ENCODE measurements at places on chromosomes 13 and 19.

- H3K4me1 ChIP-seq: peaks cover 23% of the 10 kb centered on the region
- H3K27ac ChIP-seq: no peak overlapping the region
- no peak overlapping the region for H3K4me3 ChIP-seq
Measured at GRCh38 chr13:25920277-25920676, 131.5 kb downstream of the SHISA2 start.

DNA sequence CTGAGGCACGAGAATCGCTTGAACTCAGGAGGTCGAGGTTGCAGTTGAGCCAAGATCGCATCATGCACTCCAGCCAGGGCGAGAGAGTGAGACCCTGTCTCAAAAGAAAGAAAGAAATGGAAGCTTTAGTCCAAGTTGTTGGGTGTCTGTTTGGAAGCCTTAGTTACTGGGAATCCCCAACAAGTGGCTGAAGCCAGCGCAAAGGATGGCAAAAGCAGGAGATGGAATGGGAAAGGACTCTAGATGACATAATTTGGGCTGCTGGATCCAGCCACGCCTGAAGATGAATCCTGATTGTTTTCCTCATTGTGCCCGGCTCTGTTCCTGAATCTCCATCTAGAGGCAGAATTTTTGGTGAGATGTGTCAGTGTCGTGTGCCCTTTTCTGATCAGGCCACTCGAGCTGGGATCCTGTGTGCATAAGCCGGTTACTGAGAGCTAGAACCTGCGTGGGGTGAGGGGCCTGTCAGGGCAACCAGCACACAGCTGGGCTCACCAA is 18.1 kb downstream of the CEBPA start:
- peaks cover 12% of the 10 kb centered on the region for H3K4me1 ChIP-seq
- no peaks in the 10 kb centered on the region for H3K27me3 ChIP-seq
- no peaks in the 10 kb centered on the region for H3K36me3 ChIP-seq
- no peak for DNase-seq

DNA sequence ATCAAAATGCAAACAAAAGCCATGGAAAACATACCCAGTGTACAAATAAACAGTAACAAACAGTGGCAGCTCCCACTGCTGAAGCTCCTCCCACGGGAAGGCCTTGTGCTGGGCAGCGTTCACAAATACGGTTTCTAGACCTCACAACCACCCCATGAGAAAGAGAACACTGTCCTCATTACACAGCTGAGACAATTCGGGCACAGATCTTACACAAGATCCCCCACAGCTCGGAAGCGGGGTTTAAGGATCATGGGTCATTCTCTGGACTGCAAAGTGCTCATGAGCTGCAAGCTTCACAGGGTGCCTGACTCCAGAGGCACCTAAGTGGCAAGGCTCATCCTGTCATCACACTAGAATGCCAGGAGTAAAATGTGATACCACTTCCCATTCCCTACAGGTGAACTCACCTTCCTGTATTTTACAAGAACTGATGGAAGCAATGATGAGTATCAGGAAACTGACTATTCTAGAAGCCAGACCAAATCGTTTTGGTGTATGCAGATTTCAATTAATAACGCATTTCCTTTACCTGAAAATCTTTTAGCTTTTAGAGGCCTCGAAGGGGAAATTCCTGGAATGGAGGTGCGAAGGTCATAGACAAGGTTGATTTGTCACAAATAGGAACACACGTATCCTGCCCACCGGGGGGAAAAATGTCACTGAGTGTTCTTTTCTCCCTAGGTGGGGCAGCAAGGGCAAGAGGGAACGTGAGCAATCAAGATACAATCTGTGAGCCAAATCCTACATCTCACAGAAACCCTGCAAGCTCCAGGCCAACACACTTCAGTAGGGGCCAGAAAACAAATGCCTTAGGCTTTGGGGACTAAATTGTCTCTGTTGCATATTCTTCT is 41.2 kb downstream of the STK24 start:
- no peak overlapping the region for H3K4me3 ChIP-seq
- no peaks in the 10 kb centered on the region for H3K27me3 ChIP-seq
- peaks cover 32% of the 10 kb centered on the region for H3K4me1 ChIP-seq
- no peak overlapping the region for H3K27ac ChIP-seq
- H3K36me3 ChIP-seq: no peaks in the 10 kb centered on the region
- no peak for DNase-seq

DNA sequence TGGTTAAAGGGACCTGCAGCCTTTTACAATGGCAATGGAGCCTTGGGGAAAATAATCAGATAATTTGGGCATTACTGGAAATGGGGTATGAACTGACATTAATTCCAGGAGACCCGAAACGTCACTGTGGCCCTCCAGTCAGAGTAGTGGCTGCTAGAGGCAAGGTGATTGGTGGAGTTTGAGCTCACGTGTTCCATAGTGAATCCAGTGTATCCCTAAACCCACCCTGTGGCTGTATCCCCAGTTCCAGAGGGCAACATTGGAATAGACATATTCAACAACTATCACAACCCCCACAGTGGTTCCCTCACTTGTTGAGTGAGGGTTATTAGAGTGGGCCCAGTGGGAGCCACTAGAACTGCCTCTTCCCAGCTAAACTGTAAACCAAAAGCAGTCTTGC is 3.3 kb upstream of the LILRA2 start:
- H3K27ac ChIP-seq: no peak overlapping the region
- H3K4me3 ChIP-seq: no peak overlapping the region
- H3K27me3 ChIP-seq: no peaks in the 10 kb centered on the region
- no peak for DNase-seq
- no peaks in the 10 kb centered on the region for H3K36me3 ChIP-seq
- H3K4me1 ChIP-seq: no peaks in the 10 kb centered on the region

- DNase-seq: no peak
- no peaks in the 10 kb centered on the region for H3K4me1 ChIP-seq
- no peak overlapping the region for H3K4me3 ChIP-seq
- peaks cover 14% of the 10 kb centered on the region for H3K36me3 ChIP-seq
Measured at GRCh38 chr19:35889370-35890112, 10.8 kb downstream of the NFKBID start.

- no peak overlapping the region for H3K4me3 ChIP-seq
- no peak for DNase-seq
- H3K27me3 ChIP-seq: no peaks in the 10 kb centered on the region
- H3K27ac ChIP-seq: no peak overlapping the region
- H3K36me3 ChIP-seq: peaks cover 2% of the 10 kb centered on the region
Measured at GRCh38 chr13:98487016-98487415, 89.9 kb downstream of the STK24 start.

DNA sequence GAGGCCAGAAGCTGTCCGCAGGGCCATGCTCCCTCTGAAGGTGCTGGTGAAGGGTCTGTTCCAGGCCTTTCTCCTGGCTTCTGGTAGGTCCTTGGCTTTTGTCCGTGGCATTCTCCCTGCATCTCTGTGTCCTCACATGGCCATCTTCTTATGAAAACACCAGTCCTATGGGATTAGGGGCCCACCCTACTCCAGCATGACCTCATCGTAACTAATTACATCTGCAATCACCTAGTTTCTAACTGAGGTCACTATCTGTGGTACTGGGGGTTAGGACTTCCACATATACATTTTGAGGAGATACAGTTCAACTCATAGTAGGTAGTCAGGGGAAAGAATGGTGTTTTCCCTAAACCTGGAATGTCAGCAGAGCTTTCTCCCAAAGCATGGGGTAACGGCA is 3.1 kb downstream of the C13orf42 start:
- H3K4me3 ChIP-seq: no peak overlapping the region
- H3K27ac ChIP-seq: no peak overlapping the region
- H3K36me3 ChIP-seq: no peaks in the 10 kb centered on the region
- DNase-seq: no peak
- no peaks in the 10 kb centered on the region for H3K27me3 ChIP-seq
- H3K4me1 ChIP-seq: no peaks in the 10 kb centered on the region

DNA sequence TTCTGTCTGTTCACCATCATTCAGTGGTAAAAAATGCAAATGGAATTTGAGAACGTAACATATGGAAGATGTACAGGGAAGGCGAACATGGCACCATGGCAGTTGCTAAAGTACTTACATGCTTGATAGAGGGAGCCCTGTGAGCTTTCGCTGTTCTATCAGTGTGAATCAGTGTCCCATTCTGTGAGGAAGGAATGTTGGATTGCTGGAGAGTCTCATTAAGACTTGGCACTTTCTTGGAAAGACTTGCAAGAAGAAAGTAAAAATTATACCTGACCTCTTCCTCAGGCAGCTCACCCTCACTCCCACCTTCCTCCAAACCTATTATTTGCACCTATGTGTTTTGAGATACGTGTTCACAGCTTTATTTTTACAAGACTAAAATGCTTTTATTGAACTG is 43.5 kb downstream of the FREM2 start:
- no peaks in the 10 kb centered on the region for H3K36me3 ChIP-seq
- peaks cover 3% of the 10 kb centered on the region for H3K4me1 ChIP-seq
- DNase-seq: no peak
- no peak overlapping the region for H3K4me3 ChIP-seq
- no peaks in the 10 kb centered on the region for H3K27me3 ChIP-seq
- no peak overlapping the region for H3K27ac ChIP-seq

DNA sequence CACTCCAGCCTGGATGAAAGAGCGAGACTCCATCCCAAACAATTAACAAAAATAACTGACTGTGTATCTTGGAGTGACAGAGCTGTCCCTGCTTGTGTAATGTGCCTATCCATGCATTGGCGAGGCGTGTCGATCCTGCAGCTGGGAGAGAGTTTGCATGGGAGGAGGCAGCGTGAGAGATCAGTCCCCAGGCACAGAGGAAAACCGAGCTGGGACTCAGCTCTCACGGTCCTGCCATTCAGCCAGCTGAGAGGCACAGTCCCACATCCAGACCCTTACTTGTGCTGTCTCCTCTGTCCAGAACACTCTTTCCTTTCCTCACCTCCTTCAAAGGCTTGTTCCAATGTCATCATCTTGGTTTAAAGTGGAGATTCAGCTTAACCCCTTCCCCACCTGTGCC is 11.9 kb upstream of the SULT2B1 start:
- H3K27ac ChIP-seq: no peak overlapping the region
- DNase-seq: peak; percentile 22
- H3K4me3 ChIP-seq: no peak overlapping the region
- peaks cover 14% of the 10 kb centered on the region for H3K4me1 ChIP-seq

DNA sequence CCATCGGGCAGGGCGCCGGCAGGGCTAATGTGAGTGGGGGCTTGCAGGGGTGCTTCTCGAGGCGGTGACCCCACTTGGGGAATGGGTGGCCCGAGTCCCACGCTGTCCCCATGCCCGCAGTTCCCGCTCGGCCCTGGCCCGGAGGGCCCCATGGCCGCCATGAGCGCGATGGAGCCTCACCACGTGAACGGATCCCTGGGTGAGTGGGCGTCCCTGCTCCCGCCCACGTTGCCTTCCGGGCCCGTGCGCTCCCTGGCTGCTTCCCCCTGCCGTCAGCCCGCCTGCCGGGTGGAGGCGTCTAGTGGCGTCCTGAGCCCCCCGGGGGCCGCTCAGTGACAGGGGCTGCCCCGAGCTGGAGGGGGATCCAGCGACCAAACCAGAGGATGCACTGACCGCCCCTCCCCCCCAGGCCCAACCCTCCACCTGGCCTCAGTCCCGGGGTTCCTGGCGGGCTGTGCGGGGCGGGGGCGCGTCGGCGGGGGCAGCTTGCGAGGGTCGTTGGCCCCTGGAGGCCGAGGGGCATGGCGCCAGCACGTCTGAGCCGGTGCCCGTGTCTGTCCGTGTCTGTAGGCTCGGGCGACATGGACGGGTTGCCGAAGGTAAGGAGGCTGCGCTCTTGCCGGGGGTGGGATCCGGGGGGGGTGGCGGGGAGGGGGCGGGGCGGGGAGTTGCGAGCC is 4.8 kb downstream of the ISYNA1 start:
- H3K36me3 ChIP-seq: peaks cover 28% of the 10 kb centered on the region
- DNase-seq: peak; percentile 59
- H3K4me3 ChIP-seq: peak overlapping the region; percentile 39
- H3K4me1 ChIP-seq: peaks cover 70% of the 10 kb centered on the region
- no peak overlapping the region for H3K27ac ChIP-seq

GRCh38 chr13:74770361-74770760 is 636.2 kb upstream of the KLF12 start:
- H3K4me3 ChIP-seq: no peak overlapping the region
- no peak overlapping the region for H3K27ac ChIP-seq
- H3K36me3 ChIP-seq: no peaks in the 10 kb centered on the region
- DNase-seq: peak; percentile 52
- peaks cover 8% of the 10 kb centered on the region for H3K4me1 ChIP-seq

DNA sequence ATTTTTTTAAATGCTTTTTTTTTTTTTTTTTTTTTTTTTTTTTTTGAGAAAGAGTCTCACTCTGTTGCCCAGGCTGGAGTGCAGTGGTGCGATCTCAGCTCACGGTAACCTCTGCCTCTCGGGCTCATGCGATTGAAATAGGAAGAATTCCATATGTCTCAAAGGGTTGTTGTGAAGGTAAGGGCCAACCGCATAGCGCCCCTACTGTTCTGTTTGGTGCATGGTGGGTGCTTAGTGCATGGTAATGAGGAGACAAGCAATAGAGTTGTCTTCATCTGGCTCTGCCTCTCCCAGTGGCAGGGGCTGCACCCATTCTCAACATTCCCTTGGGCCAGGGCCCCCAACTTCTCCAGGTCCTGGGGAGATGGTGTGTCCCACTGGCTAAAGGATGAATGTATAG is 68.7 kb downstream of the RASL11A start:
- DNase-seq: peak; percentile 33
- no peak overlapping the region for H3K4me3 ChIP-seq
- no peaks in the 10 kb centered on the region for H3K36me3 ChIP-seq
- H3K27ac ChIP-seq: no peak overlapping the region

GRCh38 chr13:93226623-93227279 is at the start of gene GPC6:
Gene GPC6 (plus strand): TSS chr13:93226807.
- DNase-seq: peak; percentile 96
- H3K27ac ChIP-seq: peak within 1 kb of the TSS; percentile 92
- H3K27me3 ChIP-seq: peaks cover 19% of the 10 kb centered on the region
- peaks cover 3% of the 10 kb centered on the region for H3K4me1 ChIP-seq
- H3K4me3 ChIP-seq: peak within 1 kb of the TSS; percentile 80

DNA sequence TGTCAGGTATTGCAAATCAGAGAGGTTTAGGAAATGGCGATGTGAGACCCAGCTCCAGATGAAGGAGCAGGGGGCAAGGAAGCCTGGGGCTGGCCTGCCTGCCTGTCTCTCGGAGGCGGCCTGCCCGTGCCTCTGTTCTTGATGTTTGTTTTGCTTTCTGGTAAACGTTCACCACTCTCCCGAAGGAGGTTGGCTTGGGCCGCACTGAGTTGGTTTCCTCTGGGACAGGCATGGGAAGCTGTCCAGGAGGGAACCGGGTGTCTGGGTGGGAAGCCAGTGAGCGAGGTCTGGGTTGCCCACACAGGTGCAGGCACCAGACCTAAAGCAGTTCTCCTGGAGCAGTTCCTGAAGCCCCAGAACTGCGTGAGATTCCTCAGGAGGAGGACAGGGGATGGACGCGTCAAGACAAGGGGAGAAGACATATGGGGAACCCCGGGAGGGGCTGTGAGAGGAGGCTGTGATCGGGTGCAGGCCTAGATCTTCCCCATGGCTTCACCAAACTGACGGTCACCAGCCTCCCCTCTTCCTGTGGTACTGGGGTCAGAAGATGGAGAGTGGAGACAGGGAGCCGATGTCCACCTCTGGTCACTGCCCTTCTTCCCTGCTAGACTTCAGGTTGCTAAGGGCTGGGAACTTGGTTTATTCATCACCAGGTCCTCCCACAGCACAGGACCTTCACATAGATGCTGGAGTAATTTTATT is 15.2 kb downstream of the COL4A2 start:
- no peak for DNase-seq
- H3K36me3 ChIP-seq: peaks cover 12% of the 10 kb centered on the region
- peak overlapping the region; percentile 67 for H3K27ac ChIP-seq
- peaks cover 65% of the 10 kb centered on the region for H3K4me1 ChIP-seq
- H3K27me3 ChIP-seq: no peaks in the 10 kb centered on the region

GRCh38 chr13:82803341-82803740 is 1078.9 kb downstream of the SLITRK1 start:
- no peak overlapping the region for H3K4me3 ChIP-seq
- H3K4me1 ChIP-seq: no peaks in the 10 kb centered on the region
- DNase-seq: no peak
- H3K36me3 ChIP-seq: no peaks in the 10 kb centered on the region
- no peak overlapping the region for H3K27ac ChIP-seq
- H3K27me3 ChIP-seq: no peaks in the 10 kb centered on the region
